ENCODE measurements at places on chromosomes 4 and X.

- DNase-seq: no peak
Measured at GRCh38 chrX:134875671-134876070, 115.1 kb upstream of the SMIM10 start.

- DNase-seq: no peak
Measured at GRCh38 chrX:72276478-72276953, 532 bp downstream of the RPS4X start.

- no peak for DNase-seq
Measured at GRCh38 chrX:71998836-71999509, 88.3 kb downstream of the NHSL2 start.

- DNase-seq: no peak
Measured at GRCh38 chr4:26343038-26343398, 22.2 kb downstream of the RBPJ start.

DNA sequence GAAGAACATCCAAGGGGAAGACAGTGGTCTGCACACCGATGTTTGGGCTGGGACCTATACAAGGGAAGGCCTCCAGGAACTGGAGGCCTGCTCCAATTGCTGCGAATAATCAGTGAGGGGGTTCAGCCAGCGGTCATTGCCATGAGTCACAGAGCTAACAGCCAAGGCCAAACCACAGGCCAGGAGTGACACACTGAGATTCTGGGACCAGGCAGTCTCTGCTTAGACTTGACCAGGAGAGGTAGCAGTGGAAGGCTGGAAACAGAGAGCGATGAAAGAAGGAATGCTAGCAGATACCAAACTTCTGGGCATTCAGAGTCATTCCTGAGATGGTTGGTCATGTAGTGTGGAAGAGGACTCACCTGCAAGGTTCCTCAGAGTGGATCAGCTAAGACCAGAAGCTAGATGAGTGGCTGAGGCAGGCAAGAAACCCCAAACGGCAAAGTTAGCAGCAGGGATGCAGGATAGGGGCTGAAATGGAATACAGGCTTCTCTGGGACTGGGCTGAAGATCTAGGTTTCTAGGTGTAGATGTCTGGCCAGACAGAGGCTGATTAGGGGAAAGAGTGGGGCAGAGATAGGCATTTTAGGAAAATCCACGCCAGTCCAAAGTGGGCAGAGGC is 54.7 kb downstream of the CNGA2 start:
- DNase-seq: no peak

- no peak for DNase-seq
Measured at GRCh38 chr4:148166132-148166591, 276.1 kb downstream of the NR3C2 start.

GRCh38 chr4:184156163-184156920 is 61.3 kb downstream of the ENPP6 start:
- DNase-seq: no peak

DNA sequence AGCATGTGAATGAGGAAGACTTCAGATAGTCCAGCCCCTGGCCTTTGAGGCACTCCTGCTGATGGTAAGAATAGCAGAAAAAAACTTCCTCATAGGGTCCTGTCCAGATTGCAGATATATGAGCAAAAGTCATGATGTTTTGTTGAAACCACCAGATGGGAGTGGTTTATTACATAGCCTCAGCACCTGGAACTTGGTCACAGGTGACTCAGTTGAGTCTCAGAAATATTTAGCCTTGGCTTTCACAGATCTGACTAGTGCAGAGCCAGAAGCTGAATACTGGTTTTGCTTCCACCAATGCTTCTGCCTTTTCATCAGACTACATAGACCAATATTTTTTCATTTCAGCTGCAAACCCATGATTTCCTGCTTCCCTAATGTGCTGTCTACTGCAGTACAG is 994.9 kb upstream of the SLIT2 start:
- DNase-seq: no peak

DNA sequence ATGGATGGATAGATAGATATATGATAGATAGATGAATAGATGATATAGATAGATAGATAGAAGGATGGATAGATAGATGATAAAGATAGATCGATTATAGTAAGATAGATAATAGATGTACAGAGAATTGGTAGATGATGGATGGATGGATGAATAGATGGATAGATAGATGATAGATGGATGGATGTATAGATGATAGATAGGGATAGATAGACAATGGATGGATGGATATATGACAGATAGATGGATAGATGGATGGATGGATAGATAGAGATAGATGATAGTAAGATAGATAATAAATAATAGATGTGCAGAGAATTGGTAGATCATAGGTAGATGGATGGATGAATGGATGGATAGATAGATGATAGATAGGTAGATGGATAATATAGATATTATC is 12.2 kb downstream of the GYG2 start:
- DNase-seq: no peak

- no peak for DNase-seq
Measured at GRCh38 chr4:153684971-153685371, 891 bp downstream of the TLR2 start.
